ENCODE measurements at places on chromosomes 3 and 15.

GRCh38 chr3:4807381-4808280 is 171.6 kb upstream of the BHLHE40 start:
- no peak for DNase-seq

GRCh38 chr3:194503081-194503531 is 16.3 kb upstream of the ATP13A3 start:
- DNase-seq: no peak

DNA sequence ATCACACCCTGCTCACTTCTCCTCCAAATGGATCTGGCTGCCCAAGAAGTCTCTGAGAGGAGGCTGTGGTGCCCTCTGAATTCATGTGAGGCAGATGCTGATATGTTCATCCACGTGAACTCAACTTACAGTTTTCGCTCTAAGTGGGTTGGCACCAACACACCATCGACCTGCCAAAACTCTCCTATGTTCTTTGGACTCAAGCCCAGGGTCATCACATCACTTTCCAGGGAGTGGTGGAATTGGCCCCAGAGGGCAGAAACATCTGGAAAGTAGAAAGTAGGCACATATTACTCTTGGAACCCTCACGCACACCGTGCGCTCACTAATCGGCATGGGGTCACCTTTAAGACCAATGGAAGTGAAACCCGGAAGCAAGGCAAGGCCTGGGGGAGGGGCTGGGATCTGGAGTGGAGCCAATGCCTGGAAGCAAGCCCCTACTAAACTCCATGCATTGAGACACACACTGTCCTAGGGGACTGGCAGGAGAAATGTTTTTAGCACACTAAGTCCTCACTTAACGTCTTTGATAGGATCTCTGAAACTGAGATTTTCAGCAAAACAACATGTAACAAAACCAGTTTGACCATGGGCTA is 41.4 kb downstream of the SSUH2 start:
- DNase-seq: no peak

DNA sequence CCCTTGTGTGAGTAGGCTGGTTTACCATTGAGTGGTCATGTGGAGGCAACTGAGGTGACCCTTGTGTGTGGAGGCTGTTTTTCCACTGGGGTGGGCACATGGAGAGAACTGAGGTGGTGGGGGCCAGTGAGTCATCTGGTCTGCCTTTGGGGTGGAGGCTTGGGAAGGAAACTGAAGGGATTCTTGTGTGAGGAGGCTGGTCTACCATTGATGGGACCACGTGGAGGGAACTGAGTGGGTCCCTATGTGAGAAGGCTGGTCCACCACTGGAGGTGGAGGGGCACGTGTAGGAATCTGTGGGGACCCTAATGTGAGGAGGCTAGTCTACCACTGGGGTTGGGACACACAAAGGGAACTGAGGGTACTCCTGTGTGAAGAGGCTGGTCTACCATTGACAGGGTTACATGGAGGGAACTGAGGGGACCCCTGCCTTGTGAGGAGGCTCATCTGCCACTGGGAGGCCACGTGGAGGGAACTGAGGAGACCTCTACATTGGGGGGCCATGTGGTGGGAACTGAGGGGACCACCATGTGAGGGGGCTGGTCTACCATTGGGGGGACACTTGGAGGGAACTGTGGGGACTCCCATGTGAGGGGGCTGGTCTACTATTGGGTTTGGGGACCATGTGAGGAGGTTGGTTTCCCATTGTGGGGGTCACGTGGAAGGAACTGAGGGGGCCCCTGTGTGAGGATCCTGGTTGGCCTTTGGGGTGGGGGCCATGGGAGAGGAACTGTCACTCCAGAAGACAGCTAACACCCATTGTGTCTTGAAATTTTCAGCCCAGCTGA is 164.5 kb downstream of the WNT7A start:
- no peak for DNase-seq

- no peak for DNase-seq
Observed at GRCh38 chr15:78841891-78842290, 30.6 kb upstream of the ADAMTS7 start.

DNA sequence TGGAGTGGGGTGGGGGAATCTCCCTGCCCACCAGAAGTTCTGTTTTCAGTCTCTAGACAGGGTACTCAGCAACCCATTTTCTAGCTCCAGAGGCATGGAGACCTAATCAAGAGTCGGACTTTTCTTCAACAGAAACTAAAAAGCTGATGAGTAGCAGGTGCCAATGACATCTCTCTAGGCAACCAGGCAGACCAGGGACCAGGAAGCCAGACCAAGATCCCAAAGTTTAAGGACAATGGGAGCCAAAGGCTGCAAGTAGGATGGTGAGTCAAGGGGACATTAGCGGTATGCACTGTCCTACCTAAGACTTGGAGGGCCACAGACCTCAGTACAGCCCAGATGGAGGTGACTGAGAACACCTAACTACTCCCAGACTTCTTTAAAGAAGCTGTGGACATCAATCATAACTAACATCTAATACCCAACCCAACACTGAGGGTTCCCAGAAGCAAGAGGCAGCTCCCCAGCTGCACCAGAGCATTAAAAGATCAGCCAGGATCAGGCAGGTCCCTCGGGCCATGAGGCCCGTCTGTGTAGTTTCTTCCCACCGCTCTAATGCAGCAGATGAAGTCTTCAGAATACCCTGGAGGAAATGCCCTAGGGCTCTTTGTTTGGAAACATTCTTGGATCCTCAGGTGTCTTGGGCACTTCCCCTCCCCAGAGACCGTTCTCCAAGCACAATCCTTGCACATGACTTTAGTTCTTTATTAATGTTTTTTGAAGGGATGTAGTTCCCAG is 979 bp downstream of the CCDC71 start:
- DNase-seq: no peak

DNA sequence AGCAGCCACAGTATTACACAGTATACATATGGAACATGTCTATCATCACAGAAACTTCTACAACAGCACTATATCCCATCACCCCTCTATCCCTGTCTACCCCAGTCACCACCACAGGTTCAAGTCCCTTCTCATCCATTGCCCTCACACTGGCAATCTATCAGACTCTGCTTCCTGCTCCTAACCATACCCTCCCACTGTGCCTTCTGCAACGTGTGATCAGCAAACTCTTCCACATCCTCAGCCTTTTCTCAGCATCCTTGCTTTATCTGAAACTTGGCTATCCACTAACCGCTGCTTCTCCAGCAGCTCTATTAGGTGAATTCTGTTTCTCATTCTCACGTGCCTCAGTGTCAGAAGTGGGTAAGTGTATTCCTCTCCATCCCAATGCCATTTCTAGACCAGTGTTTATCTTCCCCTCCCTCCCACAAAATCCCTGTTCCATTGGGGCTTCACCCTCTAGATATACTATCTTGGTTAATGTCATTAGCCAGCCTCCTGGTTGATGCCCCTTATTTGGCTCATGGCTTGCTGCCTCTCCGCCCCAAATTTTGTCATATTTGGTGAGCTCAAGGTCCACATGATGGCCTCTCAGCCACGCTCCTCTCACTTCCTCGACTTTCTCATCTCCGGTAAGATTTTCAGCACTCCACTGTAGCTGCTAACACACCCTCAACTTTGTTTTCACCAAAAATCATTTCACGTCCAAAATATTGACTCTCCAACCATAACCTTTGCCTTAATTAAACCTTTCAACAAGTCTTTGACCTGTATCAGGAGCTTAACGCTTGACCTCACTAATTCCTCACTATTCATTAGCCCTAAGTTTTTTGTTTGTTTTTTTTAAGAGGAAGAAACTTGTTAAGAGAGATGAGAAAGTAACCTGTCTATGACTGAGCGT is 69.1 kb downstream of the RBPMS2 start:
- no peak for DNase-seq

- DNase-seq: no peak
Observed at GRCh38 chr3:177281292-177282118, 84.2 kb upstream of the TBL1XR1 start.

DNA sequence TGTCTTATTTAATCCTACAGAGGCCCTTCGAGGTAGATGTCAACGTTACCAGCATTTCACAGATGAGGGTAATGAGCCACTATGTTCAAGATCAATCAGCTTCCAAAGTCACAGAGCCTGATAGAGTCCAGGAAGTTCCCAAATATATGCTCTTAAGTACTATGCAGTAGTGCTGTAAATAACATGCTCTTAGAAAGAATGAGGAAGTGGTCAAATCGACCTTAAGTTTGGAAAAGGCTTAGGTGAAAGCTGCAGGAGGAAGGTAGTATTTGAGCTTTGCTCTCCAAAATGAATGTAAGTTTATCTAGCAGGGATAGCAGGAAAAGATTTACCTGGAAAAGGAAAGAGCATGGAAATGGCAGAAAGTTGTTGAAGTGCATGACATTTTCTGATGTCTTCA is 234.0 kb downstream of the RBMS3 start:
- DNase-seq: no peak

DNA sequence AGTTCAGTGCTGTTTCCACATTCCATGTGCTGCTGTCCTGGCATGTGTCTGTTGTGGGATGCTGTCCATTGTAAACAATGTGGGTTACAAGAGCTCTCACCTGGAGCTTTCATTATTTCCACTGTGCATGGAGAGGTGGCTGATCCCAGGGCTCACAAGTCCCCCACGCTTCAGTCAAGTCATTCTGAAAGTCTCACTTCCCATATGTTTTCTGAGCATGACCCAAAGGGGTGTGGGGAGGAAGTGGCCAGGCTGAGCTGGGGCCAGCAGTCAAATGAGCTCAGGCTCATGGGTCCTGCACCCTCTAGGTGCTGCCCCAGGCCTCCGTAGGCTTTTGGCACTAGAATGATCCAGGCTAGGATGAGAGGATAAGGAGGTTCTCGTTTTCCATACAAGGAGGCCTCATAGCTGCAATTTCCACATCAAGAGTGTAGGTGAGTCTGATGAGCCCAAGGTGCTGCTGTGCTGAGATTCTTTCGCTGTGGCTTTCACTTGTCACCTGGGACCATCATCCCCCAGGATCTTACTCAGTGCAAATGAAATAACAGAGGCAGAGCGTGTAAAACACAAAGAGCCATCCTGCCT is 22.0 kb downstream of the STARD5 start:
- no peak for DNase-seq

DNA sequence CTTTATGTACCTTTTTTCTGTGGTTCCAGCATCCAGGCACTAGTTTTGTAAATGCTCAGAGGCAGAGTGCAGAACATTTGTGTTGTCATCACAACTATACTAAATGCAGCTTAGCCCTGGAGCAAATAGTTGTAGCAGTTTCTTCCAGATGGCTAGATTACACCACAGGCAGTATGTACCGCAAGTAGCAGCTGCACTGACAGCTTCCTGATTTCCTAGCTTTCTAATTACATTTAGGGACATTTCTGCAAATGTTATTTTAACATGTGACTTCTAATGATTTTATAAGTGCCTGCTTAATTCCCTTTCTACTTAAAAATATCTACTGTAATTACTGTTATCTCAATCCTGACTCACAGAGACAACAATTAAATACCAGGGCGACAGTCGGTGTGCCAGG is 106.5 kb downstream of the NR2E3 start:
- DNase-seq: no peak

GRCh38 chr3:28326458-28326926 is 22.0 kb upstream of the ZCWPW2 start:
- DNase-seq: no peak

DNA sequence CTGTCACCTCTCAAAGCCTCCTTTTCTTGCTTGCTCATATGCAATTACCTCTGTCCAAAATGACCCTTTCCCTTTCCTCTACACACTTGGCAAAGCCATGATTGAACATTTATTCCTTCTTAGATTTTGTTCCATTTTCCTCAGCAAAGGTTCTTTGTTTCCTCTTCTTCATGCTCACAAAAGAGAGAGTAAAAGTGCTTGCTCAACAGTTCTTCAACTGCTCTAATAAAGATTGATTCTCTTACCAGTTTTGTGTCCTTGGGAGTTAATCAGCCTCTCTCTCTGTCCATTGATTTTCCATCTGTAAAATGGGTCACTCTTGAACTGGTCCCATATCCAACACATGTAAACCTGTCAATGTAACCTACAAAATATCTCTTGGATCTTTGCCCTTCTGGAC is 186.4 kb downstream of the WNT5A start:
- no peak for DNase-seq

GRCh38 chr15:75696311-75696720 is 16.3 kb downstream of the CSPG4 start:
- DNase-seq: no peak

GRCh38 chr3:12953201-12953995 is 112.0 kb upstream of the RPL32 start:
- DNase-seq: no peak

DNA sequence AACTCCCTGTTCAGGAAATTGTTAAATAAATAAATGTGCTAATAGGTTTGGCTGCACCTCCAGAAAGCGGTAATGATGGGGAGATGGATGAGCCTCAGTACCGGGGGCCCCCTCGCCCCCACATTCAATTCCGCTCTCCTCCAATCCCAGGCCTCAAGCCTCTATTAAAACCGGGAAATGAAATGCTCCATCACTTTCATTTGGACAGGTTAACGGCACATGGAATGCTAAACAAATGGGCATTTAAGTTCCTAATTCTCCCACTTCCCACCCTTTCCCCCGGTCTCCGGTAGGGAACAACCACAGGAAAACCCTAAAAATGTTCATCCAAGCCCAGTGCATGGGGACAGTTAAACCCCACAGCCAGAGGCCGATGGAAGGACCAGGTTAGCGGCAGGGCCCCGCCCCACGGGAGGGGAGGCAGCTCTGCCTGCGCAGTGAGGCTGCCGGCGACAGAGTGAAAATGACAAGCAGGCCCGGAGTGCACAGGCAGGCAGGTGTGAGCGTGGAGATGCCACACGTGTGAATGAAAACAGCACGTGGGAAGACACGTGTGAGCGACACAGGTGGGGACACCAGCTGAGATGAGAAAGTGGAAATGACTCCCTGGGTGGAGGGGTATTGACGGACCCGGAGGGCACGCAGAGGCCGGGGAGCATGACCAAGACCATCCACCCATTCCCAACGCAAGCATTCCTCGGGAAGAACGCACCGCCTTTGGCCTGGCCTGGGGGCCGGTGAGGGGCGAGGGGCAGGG is 28.1 kb downstream of the RNU5B-1 start:
- no peak for DNase-seq

GRCh38 chr3:11195201-11195600 is 40.9 kb downstream of the HRH1 start:
- no peak for DNase-seq

DNA sequence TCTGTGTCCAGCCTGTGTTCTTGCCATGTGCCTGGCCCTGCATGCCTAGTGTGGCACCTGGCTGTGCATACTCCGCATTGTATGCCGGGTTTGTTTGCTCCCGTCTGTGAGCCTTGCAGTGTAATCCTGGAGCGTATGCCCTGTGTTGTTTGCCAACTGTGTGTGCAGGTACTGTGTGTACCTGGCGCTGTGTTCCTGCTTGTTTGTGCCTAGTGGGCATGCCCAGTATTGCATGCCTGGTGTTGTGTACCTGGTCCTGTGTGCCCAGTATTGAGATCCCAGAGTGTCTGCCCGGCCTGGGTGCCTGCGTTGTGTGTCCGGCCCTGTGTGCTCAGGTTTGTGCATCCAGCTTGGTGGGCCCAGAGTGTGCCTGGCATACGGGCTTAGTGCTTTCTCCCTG is 54.5 kb upstream of the CHRNA7 start:
- no peak for DNase-seq
